ENCODE measurements at places on chromosomes 5 and 9.

GRCh38 chr9:121776739-121777637 lies 125.6 kb downstream of the DAB2IP start:
- DNase-seq, result no peak

DNA sequence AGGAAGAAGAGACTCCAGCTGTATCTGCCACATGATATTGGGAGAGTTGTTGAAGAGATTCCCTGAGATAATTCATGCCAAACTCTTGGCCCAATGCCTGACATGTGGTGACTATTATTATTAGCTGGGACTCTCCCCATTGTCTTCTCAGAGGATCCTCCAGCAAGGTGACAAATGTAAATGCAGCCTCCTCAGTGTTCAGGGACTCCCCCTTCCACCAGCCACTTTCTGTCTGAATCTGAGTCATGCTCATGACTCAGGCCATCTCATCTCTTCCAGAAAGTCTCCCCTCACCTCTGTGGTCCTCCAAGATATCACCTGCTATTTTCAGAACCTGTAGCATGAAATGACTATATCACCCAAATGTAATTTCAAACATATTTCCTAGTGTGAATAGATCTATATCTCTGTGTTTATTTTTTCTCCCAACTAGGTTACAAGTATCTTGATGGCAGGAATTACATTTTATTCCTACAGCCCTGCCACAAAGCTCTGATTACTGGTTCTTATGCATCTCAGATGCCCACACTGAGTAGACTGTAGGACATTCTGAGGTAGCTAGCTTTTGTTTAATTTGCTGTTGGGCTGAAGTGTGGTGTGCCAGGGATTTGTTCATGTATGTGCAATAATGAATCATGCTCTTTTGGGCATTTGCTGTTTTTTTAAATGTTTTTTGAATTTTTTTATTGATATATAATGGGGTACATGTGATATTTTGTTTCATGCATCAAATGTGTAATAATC lies 126.6 kb upstream of the IL12B start:
- no peak for DNase-seq

DNA sequence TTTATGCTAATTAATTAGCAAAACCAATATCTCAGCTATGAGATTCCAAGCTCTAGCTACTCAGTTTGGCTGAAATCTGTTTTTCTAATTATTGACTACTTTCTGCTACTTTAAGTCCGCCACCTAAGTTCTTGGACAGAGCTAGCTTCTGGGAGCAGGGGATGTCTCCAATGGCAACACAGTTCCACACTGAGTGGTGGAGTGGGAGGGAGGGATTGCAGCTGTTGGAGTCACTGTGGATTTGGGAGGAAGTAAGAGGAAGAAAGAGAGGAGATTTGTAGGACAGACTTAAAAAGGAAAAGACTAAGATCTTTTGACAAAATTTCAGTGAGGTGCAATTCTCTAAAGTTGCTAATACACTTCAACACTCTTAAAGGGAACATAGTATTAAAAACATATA lies 450.8 kb downstream of the NFIB start:
- DNase-seq, result no peak

GRCh38 chr5:134100283-134101091 lies 14.0 kb upstream of the TCF7 start:
- no peak for DNase-seq

DNA sequence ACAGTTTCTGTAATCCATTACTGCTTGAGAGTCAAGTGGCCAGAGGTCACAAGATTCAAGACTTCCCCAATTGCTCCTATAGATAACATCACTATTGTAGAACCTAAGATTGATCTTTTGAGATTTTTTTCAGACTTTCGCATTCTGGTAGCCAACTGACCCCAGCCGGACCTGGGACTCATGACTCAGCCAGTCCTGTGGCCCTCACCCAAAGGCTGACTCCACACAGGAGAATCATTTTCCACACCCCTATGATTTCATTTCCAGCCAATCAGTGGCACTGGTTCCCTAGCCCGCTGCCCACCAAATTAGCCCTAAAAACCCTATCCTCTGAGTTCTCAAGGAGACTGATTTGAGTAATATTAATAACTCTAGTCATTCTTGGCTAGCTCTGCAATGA lies 36.2 kb downstream of the TARS1 start:
- no peak for DNase-seq
